Activated naive CD4-positive, alpha-beta T cell treated with anti-CD3 and anti-CD28 coated beads for 36 hours (primary cell): ENCODE measurements at places on chromosomes 11 and 22.

DNA sequence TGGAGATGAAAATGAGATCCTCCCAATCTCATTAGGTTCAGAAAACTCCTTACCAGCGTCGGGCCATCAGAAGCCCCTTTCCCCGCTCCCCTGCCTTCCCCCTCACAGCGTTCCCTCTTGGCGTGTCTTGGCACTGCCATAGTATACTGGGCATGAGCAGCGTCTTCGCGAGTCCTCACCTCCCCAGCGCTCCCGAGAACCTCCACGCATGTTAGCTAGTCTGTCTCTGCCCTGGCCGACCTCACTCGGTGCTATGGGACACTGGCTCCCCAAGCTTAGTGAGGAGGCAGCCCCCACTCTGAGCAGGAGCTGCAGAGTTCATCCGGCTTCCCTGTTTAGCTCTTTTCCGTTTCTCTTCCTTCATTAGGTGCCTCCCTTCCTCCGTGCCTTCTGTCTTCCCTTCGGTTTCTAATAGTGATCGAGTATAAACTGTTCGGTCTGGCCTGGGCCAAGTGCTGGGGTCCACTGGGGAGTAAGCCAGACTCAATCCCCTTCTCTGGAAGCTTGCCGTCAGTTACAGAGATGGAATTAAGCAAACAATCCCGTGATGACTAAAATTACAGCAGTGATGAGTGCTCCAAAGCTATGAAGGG, 63.8 kb upstream of the OPCML start:
- no peak overlapping the region for H3K27ac ChIP-seq
- no peak for DNase-seq
- H3K4me3 ChIP-seq, result no peak overlapping the region
- no peaks in the 10 kb centered on the region for H3K36me3 ChIP-seq

DNA sequence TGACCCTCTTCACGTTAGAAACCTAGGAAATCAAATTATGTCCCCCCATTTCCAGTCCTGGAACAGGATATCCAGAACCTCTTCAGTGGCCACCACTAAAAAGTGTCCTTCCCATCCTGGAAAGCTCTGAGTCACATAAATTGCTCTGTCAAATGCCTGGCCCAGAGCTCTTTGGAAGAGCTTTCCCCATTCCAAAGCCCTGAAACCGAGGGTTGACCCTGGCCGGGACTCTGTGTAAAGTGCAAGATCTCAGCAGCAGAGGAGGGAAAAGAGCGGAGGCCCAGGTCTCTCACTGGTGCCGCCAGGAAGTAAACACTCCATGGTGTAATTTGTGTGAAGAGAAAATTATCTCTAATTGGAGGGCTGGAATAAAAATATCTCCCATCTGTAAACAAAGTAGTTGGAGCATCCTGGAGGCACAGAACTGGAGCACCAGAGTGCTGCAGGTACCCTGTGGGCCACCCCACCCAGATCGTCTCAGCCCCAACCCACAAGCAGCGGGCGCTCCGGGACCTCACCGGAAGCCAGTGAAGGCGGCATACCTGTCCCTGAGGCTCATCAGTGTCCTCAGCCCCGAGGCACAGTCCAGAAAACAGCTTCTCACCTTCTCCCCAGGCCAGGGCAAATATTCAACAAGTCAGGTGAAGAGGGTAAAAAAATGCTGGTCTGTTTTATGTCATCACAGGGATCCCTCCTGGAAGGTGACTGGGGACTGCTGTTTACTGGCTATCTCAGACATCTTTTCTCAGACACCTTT, 4.7 kb upstream of the JAM3 start:
- H3K27ac ChIP-seq, result no peak overlapping the region
- no peak for DNase-seq
- peaks cover 9% of the 10 kb centered on the region for H3K27me3 ChIP-seq
- H3K4me1 ChIP-seq, result peaks cover 5% of the 10 kb centered on the region
- H3K4me3 ChIP-seq, result no peak overlapping the region
- H3K36me3 ChIP-seq, result peaks cover 1% of the 10 kb centered on the region

DNA sequence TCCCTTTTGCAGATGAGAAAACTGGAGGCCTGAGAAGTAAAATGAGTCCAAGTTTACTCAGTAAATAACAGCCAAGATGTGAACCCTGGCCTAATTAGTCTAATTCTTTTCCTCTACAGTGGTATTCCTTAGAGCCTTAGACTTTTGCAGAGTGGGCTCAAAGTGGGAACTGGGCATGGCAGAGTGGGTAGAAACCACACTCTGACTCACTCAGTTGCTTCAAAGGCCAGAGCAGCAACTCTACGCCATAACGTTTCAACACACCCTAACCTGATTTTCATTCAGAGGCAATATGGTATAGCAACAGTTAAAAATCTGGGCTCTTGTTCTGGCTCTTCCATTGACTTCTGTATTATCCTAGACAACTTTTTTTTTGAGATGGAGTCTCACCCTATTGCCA, 2.8 kb downstream of the THRSP start:
- no peaks in the 10 kb centered on the region for H3K4me1 ChIP-seq
- H3K27me3 ChIP-seq, result no peaks in the 10 kb centered on the region
- no peak overlapping the region for H3K4me3 ChIP-seq
- no peak overlapping the region for H3K27ac ChIP-seq

DNA sequence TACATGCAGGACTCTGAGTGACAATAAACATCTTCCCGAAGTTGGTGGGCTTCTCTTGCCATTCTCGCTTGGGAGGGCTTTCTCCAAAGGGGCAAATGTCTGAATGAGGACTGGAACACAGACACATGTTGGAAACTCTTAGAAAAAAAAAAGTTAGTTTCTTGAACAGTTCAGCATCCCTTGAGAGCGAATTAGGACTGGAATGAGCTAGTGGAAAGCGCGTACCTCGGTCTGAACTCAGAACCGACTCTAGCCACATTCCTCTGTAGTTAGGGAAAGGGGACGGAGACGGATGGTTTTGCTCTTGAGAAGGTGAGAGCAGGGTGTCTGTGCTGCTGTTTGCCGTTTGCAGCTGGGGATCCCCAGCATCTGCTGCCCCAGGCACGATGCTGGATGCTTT, 517.3 kb downstream of the TBC1D22A start:
- H3K36me3 ChIP-seq, result no peaks in the 10 kb centered on the region
- no peak overlapping the region for H3K4me3 ChIP-seq
- H3K4me1 ChIP-seq, result no peaks in the 10 kb centered on the region
- H3K27ac ChIP-seq, result no peak overlapping the region
- H3K27me3 ChIP-seq, result no peaks in the 10 kb centered on the region

DNA sequence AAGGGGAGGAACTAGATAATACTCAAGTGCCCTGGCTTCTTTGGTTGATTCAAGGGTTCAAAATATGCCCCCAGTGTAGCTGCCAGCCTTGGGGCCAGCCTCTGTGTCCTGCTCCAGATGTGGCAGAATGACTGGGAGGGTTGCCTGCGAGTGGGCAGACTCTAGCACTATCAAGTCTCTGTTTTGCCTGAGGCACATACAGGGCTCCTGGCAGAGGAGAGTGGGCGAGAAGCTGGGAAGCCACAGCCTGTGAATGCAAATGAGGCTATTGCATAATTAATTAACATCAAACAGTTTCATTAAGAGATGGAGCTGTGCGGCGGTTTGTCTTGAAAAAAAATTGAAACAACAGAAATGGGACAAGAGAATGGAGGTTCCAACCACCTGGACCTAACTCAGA, 50.8 kb downstream of the BUD13 start:
- peaks cover 3% of the 10 kb centered on the region for H3K27me3 ChIP-seq
- no peak overlapping the region for H3K27ac ChIP-seq
- no peak for DNase-seq
- no peaks in the 10 kb centered on the region for H3K36me3 ChIP-seq
- H3K4me1 ChIP-seq, result no peaks in the 10 kb centered on the region
- no peak overlapping the region for H3K4me3 ChIP-seq

GRCh38 chr11:78253797-78254196, 65.1 kb downstream of the USP35 start:
- H3K27me3 ChIP-seq, result no peaks in the 10 kb centered on the region
- H3K4me1 ChIP-seq, result peaks cover 1% of the 10 kb centered on the region
- H3K27ac ChIP-seq, result no peak overlapping the region
- no peaks in the 10 kb centered on the region for H3K36me3 ChIP-seq

- H3K36me3 ChIP-seq, result peaks cover 9% of the 10 kb centered on the region
- DNase-seq, result no peak
- peaks cover 18% of the 10 kb centered on the region for H3K4me1 ChIP-seq
- no peaks in the 10 kb centered on the region for H3K27me3 ChIP-seq
- no peak overlapping the region for H3K27ac ChIP-seq
Measured at GRCh38 chr11:32911413-32911812, 18.8 kb downstream of the QSER1 start.

- H3K4me3 ChIP-seq, result no peak overlapping the region
- H3K27ac ChIP-seq, result peak overlapping the region; percentile 80
- H3K36me3 ChIP-seq, result peaks cover 5% of the 10 kb centered on the region
- H3K27me3 ChIP-seq, result no peaks in the 10 kb centered on the region
Measured at GRCh38 chr11:118002541-118003423, 16.6 kb downstream of the IL10RA start.

GRCh38 chr11:107660066-107660465, 51.8 kb downstream of the SLN start:
- no peak overlapping the region for H3K4me3 ChIP-seq
- H3K36me3 ChIP-seq, result no peaks in the 10 kb centered on the region
- H3K27ac ChIP-seq, result no peak overlapping the region
- DNase-seq, result no peak
- H3K27me3 ChIP-seq, result peaks cover 8% of the 10 kb centered on the region

DNA sequence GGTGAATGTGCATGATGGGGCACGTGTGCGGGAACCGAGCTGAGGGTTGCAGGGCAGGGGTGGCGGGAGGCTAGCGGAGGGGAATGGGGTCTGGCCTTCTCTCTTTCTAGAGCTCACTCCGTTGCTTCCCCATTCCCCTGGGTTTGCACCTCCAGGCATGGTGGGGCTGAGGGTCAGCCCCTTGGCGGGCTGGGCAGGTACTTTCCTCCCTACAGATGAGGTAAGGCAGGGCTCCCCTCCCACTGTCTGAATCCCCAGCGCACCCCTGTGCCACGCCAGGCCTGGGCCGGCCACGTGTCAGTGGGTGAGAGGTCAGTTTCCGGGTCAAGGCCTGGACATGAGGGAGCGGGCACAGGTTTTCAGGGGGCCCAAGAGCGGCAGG, 8.9 kb downstream of the SUSD2 start:
- no peaks in the 10 kb centered on the region for H3K27me3 ChIP-seq
- H3K36me3 ChIP-seq, result no peaks in the 10 kb centered on the region
- H3K27ac ChIP-seq, result no peak overlapping the region
- H3K4me1 ChIP-seq, result no peaks in the 10 kb centered on the region
- no peak overlapping the region for H3K4me3 ChIP-seq

DNA sequence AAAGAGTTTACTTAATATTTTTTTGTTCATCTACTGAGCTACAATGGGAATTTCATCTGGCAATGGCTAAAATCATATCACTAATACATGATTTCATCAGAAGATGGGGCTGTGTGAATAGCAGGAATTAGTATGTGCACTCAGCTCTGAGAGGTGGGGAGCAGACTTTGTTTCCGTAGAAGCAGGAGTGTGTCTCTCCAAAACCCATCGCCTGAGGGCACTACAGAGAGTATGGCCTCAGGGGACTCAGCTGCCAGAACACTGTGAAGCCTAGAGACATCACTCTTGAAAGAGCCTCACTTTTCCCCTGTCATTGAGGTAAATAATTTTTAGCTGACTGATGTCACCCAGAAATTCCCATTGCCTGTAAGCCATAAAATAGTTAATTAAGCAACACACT, 261.4 kb upstream of the ISX start:
- no peaks in the 10 kb centered on the region for H3K27me3 ChIP-seq
- H3K4me3 ChIP-seq, result no peak overlapping the region
- no peak overlapping the region for H3K27ac ChIP-seq

DNA sequence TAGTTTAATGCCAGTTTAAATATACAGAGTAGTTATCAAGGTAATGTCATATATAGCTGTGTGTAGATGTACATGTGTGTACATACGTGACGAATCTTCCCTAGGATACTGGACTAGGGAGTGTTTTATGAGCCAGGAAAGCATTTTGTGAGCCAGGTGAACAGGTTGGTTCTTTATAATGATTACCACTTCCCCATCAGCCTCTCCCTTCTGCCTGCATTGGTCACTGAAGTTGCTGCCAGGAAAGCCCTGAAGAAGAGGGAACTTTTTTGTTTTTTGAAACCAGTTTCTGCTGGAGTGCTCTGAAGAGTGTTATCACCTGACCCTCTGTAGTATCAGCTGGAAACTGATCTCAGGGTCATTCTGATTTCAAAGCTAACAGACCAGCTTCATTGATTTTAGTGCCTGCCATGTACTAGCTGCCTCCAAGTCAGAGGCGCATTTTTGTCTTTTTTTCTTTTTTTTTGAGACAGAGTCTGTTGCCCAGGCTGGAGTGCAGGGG, 14.2 kb upstream of the ST14 start:
- H3K4me3 ChIP-seq, result no peak overlapping the region
- DNase-seq, result no peak
- H3K27me3 ChIP-seq, result no peaks in the 10 kb centered on the region
- H3K27ac ChIP-seq, result no peak overlapping the region
- peaks cover 11% of the 10 kb centered on the region for H3K4me1 ChIP-seq
- peaks cover 4% of the 10 kb centered on the region for H3K36me3 ChIP-seq

DNA sequence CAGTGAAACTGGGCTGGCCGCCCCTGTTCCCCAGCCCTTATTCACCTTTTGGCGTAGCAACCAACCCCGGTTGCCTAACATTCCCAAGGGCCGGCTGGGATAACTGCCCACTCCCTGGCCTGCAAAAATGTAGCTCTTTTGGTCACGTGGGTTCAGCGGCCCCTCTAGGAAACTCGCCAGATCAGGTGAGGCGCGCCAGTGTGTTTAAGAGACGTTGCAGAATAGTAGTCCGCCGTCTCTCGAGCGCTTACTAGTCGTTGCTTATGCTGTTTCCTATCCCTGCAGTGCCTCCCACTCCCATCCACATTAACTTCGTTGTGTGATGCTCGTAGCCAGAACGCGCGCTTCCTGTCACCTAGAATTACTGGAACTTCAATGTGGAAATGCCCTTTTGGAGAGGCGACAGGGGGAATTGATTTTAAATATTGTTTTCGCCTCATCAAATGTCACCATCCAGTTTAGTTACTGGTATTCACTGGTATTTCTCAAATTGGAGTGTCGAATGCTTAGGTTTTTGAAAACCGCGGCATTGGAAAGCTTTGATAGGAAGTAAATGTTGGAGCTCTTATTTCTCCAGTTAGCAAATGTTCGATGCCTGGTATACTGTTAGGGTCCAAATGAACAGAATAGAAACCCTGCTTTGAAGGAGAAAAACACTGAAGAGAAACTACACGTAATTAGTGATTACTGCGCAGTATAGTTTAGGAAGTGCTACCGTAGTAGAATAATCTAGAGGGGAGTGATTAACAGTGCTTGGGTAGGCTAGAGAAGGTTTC, 823 bp downstream of the CEP57 start:
- H3K27ac ChIP-seq, result peak overlapping the region; percentile 100
- H3K27me3 ChIP-seq, result no peaks in the 10 kb centered on the region
- peak overlapping the region; percentile 99 for H3K4me3 ChIP-seq
- peak; percentile 75 for DNase-seq

DNA sequence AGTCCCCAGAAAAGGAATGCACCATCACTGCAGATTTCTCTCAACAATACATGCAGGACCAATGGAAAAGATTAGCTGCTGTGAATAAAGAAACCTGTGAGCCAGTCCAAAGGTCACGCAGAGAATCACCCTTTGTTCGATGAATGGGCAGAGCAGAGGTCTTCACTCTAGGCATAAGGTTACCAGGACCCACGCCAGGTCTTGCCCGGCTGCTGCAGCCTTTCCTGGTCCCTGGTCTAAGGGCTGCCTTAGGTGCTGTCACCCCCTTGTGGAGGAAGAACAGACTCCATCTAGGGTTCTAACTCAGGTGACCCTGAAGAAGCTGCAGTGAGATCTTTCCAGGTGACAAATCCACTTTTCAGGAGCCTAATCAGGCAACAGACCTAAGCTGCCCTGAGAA, 29.0 kb upstream of the NAP1L4 start:
- H3K27me3 ChIP-seq, result no peaks in the 10 kb centered on the region
- no peak overlapping the region for H3K27ac ChIP-seq
- DNase-seq, result peak; percentile 46
- H3K36me3 ChIP-seq, result peaks cover 57% of the 10 kb centered on the region
- peaks cover 38% of the 10 kb centered on the region for H3K4me1 ChIP-seq
